ENCODE measurements at places on chromosomes 5 and 9. TPM values are rescaled to one million over a fixed set of nuclear protein-coding genes. Genes with fewer than 3 reads are reported as not detected.

DENND4C gene
- 60.6 TPM for polyA plus RNA-seq

- DNase-seq = no peak
These were observed 10.8 kb downstream of the MAPKAP1 start for GRCh38 chr9:125696106-125696647.

NR2F1 gene
- polyA plus RNA-seq = 220 TPM

DNA sequence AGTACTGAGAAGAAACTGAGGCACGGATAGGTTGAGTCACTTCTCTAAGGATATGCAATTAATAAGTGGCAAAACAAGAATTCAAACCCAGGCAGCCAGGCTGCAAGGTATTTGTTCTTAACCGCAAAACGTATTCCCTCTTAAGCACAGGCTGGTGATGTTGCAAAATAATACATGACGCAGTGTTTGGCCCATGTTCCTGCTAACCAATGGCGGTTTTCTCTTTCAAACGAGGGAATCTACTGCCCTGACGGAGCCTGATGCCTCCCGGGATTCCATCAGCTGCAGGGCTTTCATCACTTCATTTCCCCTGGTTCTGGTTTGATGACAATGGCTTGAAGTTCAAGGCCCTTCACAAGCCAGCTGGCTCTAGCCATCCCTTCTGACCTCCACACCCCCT is 154.8 kb downstream of the SLIT3 start:
- DNase-seq = no peak

DNA sequence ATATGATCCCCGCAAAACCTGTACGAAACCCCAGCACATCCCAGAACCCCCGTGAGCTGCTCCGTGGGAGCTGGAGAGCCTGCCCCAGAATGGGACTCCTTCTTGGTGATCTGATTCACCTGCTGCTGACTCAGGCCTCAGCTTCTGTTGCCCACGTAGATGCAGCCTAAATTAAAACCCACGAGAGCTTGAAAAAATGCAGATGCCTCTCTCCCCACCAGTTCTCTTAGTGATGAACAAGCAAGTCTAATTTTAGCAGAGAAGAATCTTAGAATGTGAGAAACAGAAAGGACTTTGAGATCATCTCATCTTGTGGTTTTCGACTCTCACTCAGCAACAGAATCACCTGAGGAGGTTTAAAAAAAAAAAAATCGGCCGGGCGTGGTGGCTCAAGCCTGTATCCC is 57.6 kb downstream of the TMOD1 start:
- no peak for DNase-seq

DNA sequence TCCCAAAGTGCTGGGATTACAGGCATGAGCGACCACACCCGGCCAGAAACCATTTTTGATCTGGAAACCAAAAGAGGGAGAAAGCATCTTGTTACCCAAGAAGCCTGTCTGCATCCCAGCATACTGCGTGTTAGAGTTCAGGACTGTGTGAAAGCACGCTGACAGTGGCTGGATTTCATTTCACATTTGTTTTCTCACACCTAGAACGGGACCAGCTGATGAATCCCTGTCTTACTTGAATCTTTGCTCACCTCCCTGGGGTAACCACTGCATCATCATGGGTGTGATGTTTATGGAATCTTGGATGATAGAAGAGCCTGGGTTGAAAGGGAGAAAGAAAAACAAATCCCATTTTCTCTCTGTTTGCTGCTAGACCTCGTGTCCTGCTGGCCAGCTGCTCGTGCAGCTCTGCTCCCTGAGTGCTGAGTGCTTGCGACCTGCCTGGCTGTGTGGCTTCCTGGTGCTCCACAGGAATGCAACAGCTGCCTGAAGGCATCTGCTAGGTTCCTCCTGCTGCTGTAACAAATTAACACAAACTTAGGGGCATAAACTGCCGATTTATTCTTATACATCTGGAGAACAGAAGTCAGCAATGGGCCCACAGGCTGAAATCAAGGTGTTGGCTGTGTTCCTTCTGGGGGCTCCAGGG is 378.3 kb upstream of the DAP start:
- DNase-seq = no peak

- DNase-seq = no peak
These were observed 308.7 kb downstream of the AGTPBP1 start for GRCh38 chr9:85433046-85433445.

ZCCHC7 gene
- 27.4 TPM for polyA plus RNA-seq

GRCh38 chr9:124498499-124499146 is 8.6 kb downstream of the NR5A1 start:
- no peak for DNase-seq

GRCh38 chr9:91889161-91889911 is 60.7 kb downstream of the ROR2 start:
- no peak for DNase-seq

GRCh38 chr5:56160723-56161438 is 72.2 kb downstream of the ANKRD55 start:
- DNase-seq = no peak

GRCh38 chr5:24630918-24631317 is 13.9 kb downstream of the CDH10 start:
- DNase-seq = no peak

PCDHGB7 gene
- 17.3 TPM for polyA plus RNA-seq

GRCh38 chr5:177018341-177018740 is 4.2 kb upstream of the ZNF346 start:
- no peak for DNase-seq

DNA sequence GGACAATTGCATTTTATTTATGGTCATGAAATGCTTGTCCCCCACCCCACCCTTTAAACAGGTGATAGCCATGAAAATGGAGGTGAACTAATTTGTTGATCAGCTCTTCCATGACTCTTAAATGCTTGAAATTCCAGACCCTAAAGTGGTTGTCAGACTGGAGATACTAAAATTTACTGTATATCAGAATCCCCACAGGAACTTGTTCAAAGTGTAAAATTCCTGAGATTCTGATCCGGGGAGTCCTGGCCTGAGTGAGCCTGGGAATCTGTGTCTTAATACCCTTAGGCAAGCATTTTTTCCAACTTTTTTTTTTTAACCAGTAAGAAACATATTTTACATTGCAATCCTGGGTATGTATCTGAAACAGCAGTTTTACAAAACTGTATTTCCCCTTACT is 4.7 kb downstream of the SKP2 start:
- no peak for DNase-seq

GRCh38 chr5:68405784-68406743 is 190.5 kb downstream of the PIK3R1 start:
- DNase-seq = no peak

GRCh38 chr5:172837640-172838039 is 3.6 kb downstream of the ERGIC1 start:
- DNase-seq = peak; percentile 44

DNA sequence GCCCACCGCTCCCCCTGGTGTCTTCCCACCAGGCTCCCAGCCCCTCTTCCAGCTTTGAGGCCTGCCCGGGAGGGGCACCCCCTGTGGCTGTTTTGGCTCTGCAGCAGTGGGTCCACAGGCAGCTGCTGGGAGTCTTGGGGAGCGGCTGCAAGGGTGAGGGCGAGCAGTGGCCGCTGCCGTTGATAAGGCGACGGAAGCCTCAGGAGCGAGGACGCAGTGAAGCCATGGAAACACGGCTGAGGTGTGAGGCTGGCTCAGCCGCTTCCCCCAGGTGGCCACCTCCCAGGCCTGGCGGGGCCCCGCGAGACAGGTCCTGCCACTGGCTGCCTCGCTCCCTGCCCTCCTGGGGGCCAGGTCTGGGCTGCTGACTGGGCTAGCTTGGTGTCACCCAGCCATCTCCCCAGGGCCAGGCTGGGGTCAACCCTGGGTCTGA is 41.5 kb downstream of the CXXC5 start:
- DNase-seq = no peak

DNA sequence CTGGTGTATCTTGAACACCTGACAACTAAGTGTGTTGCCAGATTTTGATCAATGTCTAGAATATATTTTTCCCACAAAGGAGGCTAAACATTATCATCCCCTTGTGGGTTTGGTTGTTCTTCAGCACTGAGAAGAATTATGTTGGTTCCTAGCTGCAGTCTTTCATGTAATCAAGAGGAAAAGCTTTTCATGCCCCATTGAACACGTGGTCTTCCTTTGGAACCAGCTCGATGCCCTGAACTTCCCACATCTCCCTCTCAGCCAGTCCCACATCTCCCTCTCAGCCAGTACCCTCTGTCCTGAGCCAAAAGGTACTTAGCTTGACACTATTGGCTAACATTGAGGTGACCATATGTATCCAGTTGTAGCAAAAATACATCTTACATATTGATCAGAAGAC is 36.7 kb upstream of the ZSWIM6 start:
- no peak for DNase-seq

DNA sequence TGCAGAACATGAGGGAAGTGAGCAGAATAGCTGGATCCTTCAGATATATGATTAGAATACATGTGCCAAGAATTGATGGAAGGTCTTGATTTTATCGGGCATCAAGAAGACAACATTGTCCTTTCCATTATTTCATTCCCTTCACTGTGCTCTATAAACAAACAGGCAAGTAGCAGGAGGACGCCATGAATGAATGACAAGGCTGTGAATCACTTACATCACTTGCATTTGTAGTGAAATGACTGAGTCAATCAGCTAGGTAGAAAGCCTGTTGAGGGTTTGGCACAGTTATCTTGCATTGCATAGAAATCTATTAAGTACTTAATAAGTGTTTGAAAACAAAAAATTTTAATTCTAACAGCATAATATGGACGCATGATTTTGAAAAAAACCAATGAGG is 548.8 kb upstream of the IZUMO3 start:
- DNase-seq = no peak

- DNase-seq = no peak
These were observed 124.5 kb downstream of the GDNF start for GRCh38 chr5:37715361-37715760.
